Anterior cingulate cortex (tissue), 58 donors: ENCODE measurements at places on chromosomes 7 and 10.

DNA sequence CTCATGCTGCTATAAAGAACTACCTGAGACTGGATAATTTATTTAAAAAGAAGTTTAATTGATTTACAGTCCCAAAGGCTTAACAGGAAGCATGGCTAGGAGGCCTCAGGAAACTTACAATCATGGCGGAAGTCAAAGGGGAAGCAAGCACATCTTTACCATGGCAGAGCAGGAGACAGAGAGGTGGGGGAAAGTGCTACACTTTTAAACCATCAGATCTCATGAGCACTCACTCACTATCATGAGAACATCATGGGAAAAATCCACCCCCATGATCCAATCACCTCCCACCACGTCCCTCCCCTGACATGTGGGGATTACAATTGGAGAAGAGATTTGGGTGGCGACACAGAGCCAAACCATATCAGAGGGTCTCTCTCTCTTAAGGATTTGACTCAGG, 108.6 kb upstream of the PODXL start:
- DNase-seq = no peak

- DNase-seq = no peak
Measured at GRCh38 chr7:44187636-44188416, 1.4 kb downstream of the GCK start.

DNA sequence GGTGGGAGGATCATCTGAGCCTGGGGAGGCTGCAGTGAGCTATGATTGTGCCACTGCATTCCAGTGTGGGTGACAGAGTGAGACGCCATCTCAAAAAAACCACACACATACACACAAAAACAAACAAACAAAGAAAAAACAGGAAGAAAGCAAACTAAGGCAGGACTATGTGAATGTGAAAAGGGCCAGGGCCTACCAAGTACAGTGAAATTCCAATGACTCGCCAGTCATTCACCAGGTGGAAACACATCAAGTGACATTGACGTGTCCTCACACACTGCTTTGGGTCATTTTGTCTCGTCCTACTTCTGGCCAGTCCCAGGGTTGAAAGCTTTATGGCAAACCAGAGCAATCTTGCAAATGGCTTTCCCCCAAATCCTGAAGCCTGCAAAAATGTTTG, 79.9 kb downstream of the HIP1 start:
- DNase-seq = no peak

DNA sequence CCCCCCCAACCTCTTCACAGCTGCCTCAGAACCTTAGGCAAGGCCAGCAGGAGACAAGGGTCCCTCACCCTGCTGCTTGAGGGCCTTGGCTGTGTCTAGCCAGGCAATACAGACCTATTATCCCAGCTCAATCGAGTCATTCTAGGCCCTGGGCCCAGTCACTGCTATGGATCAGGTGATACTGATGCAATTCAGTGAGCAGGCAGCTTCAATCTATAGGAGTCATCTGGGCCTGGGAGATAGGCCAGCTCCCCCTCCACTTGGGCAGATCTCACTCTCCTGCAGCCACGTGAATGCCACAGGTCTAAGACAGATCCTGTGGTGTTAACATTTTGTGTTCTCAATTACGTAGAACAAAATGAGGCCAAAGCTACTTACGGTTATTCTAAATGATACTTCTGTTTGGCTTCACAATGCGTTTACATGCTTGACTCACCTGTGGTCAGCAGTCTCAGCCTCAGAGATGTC, 68.0 kb upstream of the LRRC4 start:
- no peak for DNase-seq

DNA sequence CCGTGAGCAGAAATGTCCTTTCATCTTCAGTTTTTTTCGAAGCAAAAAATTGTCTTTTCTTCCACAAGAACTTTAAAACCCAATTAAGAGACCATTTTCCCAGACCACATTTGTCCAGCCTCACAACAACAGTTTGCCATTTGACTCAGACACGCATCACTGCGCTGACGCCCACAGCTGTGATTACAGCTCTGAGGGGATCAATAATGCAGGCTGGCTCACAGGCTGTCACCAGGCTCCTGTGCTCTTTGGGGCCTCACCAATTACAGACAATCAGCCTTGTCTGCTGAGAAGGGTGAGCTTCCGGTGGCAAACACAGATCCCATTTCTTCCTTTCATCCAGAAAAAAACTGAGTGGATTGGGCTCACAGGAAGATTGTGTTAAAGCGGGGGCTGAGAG, 33.3 kb downstream of the DDC start:
- no peak for DNase-seq

DNA sequence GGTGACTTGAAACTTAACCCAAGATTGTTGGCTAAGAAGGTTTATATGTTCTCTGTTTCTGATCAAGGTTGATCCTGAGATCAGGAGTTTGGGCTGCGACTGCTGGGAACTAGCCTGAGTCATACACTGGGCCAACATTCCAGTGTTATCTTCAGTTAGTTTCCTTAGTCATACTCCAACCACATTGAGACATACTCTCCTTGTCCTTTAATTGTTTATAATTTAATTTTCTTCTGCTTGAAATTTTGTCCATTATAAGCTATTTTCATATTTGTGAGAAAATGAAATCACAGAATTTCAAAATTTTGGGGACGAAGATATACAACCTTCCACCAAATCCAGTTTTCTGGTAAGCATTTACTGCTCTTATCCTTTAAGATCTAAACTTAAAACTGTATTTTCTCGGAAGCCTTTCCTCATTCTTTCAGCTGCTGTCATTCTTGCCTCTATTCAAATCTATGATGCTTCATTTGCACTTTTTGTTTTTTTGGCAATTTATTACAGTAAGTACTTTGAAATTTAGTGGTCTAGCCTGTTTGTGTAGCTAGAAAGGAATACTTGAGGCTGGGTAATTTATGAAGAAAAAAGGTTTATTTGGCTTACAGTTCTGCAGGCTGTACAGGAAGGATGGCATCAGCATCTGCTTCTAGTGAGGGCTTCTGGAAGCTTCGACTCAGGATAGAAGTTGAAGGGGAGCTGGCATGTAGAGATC, 63.4 kb upstream of the POT1 start:
- DNase-seq = no peak

DNA sequence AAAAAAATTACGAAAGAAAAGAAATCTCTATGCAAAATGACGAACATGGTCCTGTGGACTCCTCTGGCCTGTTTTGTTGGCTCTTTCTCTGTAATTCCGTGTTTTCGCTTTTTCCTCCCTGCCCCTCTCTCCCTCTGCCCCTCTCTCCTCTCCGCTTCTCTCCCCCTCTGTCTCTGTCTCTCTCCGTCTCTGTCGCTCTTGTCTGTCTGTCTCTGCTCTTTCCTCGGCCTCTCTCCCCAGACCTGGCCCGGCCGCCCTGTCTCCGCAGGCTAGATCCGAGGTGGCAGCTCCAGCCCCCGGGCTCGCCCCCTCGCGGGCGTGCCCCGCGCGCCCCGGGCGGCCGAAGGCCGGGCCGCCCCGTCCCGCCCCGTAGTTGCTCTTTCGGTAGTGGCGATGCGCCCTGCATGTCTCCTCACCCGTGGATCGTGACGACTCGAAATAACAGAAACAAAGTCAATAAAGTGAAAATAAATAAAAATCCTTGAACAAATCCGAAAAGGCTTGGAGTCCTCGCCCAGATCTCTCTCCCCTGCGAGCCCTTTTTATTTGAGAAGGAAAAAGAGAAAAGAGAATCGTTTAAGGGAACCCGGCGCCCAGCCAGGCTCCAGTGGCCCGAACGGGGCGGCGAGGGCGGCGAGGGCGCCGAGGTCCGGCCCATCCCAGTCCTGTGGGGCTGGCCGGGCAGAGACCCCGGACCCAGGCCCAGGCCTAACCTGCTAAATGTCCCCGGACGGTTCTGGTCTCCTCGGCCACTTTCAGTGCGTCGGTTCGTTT, 83.5 kb upstream of the SLF2 start:
- no peak for DNase-seq

GRCh38 chr7:135246191-135246825, 12.7 kb downstream of the STRA8 start:
- no peak for DNase-seq

GRCh38 chr7:12518920-12519681, 51.4 kb upstream of the SCIN start:
- no peak for DNase-seq
